Colonic mucosa (tissue), 4 donors: ENCODE measurements at places on chromosomes 1 and 21. TPM values are rescaled to one million over a fixed set of nuclear protein-coding genes. Genes with fewer than 3 reads are reported as not detected.

DNA sequence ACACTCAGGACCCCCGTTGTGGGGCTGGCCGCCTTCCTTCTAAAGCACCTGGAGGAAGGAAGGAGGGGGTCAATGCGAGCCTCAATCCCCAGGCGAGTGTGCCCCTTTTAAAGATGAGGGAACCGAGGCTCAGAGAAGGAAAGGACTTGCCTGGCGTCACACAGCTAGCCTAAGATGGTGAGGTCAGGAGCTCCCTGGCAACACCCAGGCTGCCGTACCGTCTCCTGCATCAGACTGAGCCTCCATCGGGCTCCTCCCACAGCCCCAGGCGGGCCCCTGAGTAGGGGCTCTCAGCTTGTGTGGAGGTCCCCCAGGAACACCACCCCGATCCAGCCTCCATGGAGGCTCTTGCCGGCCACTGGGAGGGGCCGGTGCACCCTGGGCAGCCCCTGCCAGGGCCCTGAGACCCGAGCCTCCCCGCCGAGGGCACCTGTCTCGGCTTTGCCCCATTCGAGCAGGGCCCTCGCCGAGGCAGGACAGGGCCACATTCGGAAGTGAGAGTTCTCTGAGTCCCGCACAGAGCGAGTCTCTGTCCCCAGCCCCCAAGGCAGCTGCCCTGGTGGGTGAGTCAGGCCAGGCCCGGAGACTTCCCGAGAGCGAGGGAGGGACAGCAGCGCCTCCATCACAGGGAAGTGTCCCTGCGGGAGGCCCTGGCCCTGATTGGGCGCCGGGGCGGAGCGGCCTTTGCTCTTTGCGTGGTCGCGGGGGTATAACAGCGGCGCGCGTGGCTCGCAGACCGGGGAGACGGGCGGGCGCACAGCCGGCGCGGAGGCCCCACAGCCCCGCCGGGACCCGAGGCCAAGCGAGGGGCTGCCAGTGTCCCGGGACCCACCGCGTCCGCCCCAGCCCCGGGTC lies at the start of gene AIRE:
Gene AIRE, plus strand, starts transcription at position 739 of the 855 bp plus-strand sequence. CDS start 131 bp downstream, outside the sequence.
- DNase-seq: no peak

PRAMEF1 gene
- total RNA-seq: not detected

ATP8B2 gene
- 4.2 TPM for total RNA-seq

DNA sequence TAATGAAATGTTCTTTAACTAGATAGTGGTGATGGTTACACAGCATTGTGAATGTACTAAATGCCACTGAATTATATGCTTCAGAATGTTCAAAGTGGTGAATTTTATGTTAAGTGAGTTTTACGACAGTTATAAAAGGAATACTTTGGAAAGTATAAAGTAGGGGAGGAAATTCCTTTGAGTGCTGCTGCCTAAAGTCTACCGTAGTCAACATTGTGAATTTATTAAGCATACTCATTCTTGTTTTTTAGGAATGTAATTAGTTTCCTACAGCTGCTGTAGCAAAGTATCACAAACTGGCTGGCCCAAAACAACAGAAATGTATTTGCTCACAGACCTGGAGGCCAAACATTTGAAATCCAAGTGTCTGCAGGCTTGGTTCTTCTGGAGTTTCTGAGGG lies 73.0 kb downstream of the SWT1 start:
- DNase-seq: no peak

PIGR gene
- 7,504 TPM for total RNA-seq

- DNase-seq: no peak
Measured at GRCh38 chr1:27607239-27607804, 3.4 kb upstream of the AHDC1 start.

DNA sequence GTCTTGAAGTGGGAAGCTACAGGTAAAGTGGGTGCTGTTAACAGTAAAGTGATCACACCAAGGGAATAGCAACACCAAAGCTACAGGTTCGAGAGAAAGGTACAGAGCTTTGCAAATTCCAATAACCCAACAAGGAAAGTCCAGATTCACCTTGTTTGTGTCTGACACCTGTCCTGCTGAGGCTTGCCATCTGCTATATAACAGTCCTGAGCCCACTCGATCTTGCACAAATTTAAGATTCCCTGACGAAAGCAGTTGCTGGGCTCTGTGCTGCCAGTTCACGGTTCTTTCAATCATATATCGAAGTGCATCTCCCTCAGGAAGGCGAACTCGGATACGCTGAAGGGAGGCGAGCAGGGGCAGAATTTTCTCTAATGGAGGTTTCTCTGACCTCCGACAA lies 23.0 kb upstream of the SYT2 start:
- no peak for DNase-seq

- no peak for DNase-seq
Measured at GRCh38 chr1:178871551-178872320, 859 bp upstream of the ANGPTL1 start.

DNA sequence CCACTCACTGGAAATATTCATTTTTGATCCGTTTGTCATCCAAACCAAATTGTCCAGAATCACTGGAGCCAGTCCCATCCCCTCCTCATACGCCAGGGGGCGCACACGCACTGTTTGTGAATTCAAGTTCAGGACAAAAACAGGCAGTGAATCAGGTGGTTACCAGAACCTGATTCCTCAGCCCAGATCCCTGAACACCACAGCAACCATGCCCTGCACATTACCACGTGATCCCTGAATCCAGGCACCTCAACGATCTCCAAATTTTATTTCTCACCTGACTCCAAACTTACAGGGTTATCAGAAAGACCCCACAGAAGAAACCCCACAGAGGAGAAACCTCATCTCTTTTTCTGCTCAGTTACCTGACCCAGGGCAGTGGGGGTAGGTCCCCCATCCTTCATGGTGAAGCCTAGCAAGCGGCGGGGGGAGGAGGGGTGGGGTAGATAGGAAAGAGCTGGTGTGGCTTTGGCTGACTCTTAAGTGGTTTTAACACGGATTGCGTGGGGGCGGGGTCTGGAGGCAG lies 1.4 kb upstream of the PTPRF start:
- peak; percentile 93 for DNase-seq

DNA sequence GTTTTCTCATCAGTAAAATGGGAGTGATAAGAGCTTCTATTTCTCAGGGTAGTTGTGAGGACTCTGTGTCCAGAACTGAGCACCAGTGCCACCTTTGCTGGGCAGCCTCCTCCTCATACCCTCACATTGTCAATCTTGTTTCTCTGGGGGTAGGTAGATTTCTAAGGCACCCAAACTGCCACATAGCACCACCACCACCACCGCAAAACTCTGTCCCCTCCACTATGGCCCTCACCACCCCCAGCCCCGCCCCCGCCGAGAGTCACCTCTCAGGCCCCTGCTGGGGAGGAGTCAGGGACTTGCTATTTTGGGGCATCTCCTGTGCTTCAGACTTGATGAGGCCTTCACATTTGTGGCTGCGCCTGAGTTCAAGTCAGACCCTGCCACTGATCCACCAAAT lies 549.2 kb downstream of the PTPRU start:
- peak; percentile 6 for DNase-seq

ZNF683 gene
- 0.47 TPM for total RNA-seq

ZNF648 gene
- 0.07 TPM for total RNA-seq

GRCh38 chr21:26563856-26564503 lies 9.1 kb downstream of the CYYR1 start:
- no peak for DNase-seq

TIPRL gene
- 37.2 TPM for total RNA-seq

- DNase-seq: no peak
Measured at GRCh38 chr21:43976661-43977060, 35.4 kb upstream of the TRAPPC10 start.
